ENCODE measurements at places on chromosomes 1 and 21.

- DNase-seq: no peak
Measured at GRCh38 chr1:207421078-207421477, 33.0 kb upstream of the CR2 start.

GRCh38 chr1:161502181-161502580 is 3.1 kb upstream of the FCGR2A start:
- DNase-seq: no peak

GRCh38 chr21:28196981-28197380 is 795.7 kb downstream of the LTN1 start:
- no peak for DNase-seq

GRCh38 chr1:21703318-21703963 is 34.3 kb upstream of the RAP1GAP start:
- DNase-seq: peak; percentile 11

GRCh38 chr1:234722904-234723720 is 113.1 kb upstream of the IRF2BP2 start:
- DNase-seq: no peak

- DNase-seq: no peak
Measured at GRCh38 chr1:22518379-22518778, 44.9 kb upstream of the EPHA8 start.

Data from germinal center (tissue), 1 donor.